NCI-H460 (cell line): ENCODE measurements at places on chromosomes 16 and 17. TPM values are rescaled to one million over a fixed set of nuclear protein-coding genes. Genes with fewer than 3 reads are reported as not detected.

ATP2A1 gene
- 1.3 and 2.4 TPM in 2 replicates for total RNA-seq

HS3ST3B1 gene
- total RNA-seq, result 10.8 and 11.5 TPM in 2 replicates

CBFA2T3 gene
- total RNA-seq, result not detected in 2 replicates

- no peak for DNase-seq
These were observed 15.2 kb downstream of the ARHGAP17 start for GRCh38 chr16:24999856-25000461.

DNA sequence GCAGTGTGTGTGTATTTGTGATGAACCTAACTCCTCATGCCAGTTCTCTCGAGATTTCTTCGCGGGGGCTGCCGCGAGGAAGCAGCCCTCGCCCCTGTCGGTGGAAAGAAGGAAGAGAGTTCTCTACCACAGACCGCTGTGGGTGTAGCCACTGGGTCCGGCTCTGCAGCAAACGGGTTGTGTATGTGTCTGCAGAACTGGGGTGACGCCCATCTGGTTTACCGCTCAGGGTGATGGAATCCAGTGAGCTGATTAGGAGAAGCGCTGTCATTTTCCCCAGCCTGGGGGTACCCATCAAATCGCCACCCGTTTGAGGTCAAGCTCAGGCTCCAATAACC lies 7.7 kb downstream of the CORO6 start:
- no peak for DNase-seq

DNA sequence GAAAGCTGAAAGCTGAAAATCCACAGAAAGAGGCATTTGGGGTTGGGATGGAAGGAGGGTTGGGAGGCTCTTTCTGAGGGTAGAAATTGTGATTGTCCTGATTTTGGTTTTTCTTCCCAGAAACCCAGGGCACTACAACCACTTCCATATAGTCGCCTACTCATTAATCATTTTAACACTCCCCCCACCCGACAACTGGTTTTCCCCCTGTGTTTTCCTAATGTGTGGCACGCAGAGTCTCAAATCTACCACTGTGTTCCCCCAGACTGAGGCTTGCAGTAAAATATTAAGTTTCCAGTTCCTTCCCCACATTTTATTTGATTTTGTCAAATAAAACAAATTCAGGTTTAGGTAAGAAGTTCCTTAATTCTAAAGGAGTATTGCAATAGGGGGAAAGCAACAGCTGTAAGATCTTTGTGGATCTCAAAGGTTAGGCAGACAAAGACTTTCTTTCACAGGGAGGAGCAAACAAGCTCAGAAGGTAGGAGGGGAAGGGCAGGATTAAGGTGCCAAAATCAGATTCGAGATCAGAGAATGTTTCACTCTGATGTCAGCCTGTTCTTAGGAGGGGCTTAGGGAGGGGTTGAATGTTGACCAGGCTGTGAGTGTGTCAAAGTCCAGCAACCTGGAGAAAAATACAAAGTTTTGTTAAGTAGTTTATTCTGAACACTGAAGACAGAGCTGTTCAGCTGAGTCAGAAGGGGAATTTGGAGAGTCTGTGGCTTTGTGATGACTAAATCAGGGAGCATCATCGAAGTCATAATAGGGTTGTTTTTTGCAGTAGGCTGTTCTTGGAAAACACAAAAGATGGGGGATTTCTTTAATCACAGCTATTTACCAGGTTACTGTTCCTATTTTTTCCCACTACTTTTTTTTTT lies 3.6 kb downstream of the ZNF267 start:
- DNase-seq, result no peak

- no peak for DNase-seq
These were observed 29.8 kb downstream of the ANKRD40 start for GRCh38 chr17:50677851-50678375.
